ENCODE measurements at places on chromosomes 7 and 10. TPM values are rescaled to one million over a fixed set of nuclear protein-coding genes. Genes with fewer than 3 reads are reported as not detected.
A peak's percentile ranks its signal among the peaks of the same experiment; 100 is the strongest.

- DNase-seq, result no peak
These were observed 50.3 kb upstream of the ST8SIA6 start for GRCh38 chr10:17504547-17505245.

GRCh38 chr7:3955751-3956696, 655.0 kb downstream of the SDK1 start:
- no peak for DNase-seq

DNA sequence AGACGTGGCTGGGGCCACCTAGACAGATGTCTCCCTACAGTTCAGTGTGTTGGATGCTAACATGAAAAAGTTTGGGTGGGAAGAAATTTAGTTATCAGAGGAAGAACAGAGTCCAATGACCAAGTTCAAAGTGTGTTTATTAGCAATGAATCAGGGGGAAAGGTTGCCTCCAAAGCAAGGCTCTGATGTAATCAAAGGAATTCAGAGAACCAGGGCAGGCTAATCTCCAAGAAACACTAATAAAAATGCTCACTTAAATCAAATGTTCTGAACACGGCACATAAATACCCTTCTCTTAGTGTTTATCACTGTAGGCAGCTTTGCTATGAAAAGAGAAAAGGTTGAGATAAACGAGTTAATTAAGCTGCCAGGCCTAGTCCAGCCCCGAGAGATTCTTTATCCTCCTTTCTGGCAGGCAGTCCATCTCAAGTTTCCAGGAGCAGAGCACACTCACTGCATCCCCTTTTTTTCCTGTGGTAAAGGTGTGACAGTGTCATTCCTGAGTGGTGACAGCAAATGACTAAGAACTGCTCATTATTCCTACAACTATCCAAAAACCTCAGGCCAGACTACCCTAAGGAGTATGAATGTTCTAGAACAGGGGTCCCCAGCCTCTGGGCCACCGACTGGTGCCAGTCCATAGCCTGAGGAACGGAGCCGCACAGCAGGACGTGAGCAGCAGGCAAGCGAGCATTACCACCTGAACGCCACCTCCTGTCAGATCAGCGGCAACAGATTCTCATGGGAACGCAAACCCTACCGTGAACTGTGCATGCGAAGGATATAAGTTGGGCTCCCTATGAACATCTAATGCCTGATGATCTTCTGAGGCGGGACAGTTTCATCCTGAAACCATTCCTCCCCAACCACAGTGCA, 66.9 kb upstream of the FHIP2A start:
- peak; percentile 77 for DNase-seq

GRCh38 chr7:28176174-28176573, 4.4 kb downstream of the JAZF1 start:
- no peak for DNase-seq

GRCh38 chr10:61939902-61940301, 38.4 kb downstream of the ARID5B start:
- no peak for DNase-seq

DNA sequence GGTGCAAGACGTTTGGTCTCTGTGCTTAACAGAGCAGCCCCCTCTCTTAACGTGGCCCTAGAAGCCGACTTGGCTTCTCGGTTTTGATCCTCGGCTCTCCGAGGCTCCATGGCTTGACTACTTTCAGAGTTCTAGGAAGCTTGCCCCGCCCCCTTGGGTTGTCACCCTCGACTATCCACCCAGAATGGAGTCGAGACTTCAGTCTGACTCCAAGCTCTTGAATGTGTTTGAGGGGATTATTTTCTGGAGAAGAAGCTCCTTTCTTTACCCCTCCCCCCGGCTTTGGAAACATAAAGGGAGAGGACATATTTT, 448 bp downstream of the SEC24C start:
- DNase-seq, result peak; percentile 64

DNA sequence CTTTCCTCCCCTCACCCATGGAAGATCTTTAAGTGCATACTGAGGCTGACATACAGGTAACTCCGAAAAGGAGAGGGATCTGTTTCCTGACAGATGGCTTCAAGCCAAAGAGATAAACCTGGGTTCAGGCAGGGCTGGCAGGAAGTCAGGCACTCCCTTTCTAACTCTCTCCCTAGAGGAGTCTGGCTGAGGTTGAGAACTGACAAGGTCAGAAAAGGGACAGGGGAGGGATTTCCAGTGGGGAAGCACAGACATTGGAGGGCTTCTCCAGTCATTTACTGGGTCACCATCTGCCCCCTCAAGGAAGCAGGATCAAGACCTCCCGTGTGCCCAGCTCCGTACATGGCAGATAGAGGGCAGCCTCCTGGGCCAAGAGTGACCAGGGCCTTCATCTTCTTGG, 31.6 kb downstream of the TLX1 start:
- no peak for DNase-seq

IFIT2 gene
- 1.7 TPM for total RNA-seq

GRCh38 chr7:133233142-133233541, 19.7 kb upstream of the EXOC4 start:
- no peak for DNase-seq

CDHR3 gene
- 20.4 TPM for total RNA-seq

- no peak for DNase-seq
These were observed 512.6 kb upstream of the SEMA3D start for GRCh38 chr7:85699482-85699881.

DNA sequence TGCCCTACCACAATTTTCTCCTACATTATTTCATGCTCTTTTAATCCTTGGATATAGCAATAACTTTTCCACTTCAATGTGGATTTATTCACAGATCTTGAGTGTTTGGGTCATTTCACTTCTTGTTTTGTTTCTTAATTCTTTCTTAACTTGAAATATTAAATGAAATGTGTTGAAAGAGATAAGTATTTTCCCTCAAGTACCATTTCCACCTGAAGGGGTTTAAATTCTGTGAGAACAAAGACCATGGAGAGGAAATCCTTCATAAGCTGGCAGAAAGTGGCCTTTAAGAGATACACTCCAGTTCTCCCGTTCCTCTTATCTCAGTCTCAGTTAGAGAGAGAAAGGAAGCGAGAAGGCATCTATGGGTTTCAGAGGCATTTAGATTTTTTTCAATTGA, 14.1 kb upstream of the DLD start:
- no peak for DNase-seq

AFAP1L2 gene
- total RNA-seq, result 13.9 TPM

DNA sequence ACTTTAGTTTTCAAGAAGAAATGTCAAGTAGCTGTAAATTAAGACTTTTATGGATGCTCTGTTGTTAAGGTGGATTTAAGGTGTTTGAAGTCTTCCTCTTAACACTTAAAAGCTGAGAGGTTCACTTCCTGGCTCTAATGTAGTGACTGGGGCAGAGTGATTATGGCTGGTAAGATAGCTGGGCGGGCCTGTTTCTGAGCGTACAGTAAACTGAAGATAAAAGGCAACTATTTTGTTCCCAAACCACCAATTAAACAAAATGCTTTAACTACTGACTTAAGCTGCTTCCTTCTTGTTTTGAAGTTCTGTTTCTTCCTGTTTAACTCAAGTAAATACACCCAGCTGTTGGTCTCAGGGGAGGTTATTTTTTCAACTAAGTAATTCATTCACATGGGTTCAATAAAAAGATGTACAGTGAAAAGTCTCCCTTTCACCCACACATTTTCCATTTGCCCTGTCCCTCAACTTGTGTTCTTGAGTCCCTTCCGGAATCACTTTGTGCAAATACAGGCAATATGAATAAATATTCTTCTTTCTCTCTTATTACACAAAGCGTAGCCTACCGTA, 19.3 kb downstream of the VWA2 start:
- peak; percentile 71 for DNase-seq

- DNase-seq, result no peak
These were observed 10.1 kb upstream of the TMEM26 start for GRCh38 chr10:61463035-61463909.

DNA sequence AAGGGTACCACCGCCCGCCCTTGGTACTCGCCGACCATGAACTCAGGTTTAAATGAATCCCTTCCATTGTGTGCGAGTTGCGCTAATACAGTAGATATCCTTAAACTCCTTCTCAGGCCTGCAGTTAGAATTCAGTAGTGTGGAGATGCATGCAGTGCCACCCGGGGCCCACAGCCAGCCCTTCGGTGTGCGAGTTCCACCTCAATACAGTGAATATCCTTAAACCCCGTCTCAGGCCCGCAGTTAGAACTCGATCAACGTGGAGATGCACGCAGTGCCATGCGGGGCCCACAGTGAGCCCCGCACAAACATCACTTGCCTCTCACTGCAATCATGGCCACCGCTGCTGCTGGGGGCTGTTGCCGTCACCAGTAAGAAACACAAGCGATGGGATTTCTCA, 261.9 kb downstream of the MAD1L1 start:
- DNase-seq, result no peak

GRCh38 chr7:68492359-68492690, 1106.0 kb upstream of the AUTS2 start:
- DNase-seq, result no peak

DNA sequence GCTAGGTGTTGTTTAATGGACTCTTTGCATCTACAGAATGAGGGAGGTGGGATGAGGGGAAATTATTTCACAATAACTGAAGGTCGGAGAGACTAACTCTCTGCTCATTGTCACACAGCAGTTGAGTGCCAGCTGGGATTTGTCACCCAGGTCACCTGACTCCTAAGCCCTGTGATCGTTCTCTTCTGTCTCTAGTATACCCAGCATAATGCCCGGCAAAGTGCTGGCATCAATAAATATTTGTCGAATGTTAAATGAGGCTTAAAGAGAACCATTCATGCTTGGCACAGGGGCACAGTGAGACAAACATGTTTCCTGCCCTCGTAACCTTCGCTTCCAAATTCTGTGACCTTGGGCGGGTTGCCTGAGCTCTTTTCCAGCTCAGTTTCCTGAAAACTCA, 70.8 kb downstream of the TCF7L2 start:
- DNase-seq, result no peak

DNA2 gene
- total RNA-seq, result 8.9 TPM

DNA sequence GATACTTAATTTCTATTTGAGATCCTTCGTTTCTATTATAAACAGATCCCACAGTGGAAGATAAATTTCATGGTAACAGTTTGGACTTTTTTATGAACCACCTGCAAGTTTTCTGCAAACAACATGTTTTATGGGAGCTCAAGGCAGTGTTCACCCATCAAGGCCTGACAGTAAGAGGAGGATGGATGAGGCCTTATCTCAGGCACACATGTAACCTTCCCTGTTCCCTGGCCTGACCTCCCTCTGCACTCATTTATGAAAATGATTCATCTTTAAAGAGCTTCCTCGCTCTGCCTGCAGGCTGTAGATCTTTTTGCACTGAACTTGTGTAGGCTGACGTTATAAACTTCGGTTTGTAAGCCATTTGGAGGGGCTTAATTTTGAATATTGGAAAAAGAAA, 500.1 kb downstream of the GATA3 start:
- no peak for DNase-seq

GRCh38 chr7:110669410-110669809, 421.5 kb upstream of the LRRN3 start:
- DNase-seq, result no peak

DNA sequence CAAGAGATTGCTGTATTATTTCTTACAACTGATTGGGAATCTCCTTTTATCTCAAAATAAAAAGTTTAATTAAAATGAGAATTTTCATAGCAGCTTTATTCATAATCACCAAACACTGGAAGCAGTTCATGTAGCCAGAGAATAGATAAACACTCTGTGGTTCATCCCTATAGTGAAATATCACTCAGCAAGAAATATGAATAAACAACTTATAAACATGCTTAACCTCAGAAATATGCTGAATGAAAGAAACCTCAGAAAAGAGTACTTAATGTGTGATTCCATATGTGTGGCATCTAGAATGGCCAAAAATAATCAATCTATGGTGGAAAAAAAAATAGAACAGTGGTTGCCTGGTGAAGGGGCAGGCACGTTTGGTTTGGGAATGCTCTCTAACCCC, 33.3 kb downstream of the MYO1G start:
- no peak for DNase-seq

Measured in HT-29 (cell line).